ENCODE measurements at places on chromosomes 2 and 18. TPM values are rescaled to one million over a fixed set of nuclear protein-coding genes. Genes with fewer than 3 reads are reported as not detected.

Gene NEMP2
- 5.7 TPM for total RNA-seq

Gene USP14
- total RNA-seq, result 65.6 TPM

Gene UGT1A10
- total RNA-seq, result 0.26 TPM

Gene RFX8
- total RNA-seq, result not detected

Gene LYPD6
- total RNA-seq, result 0.06 TPM

Gene TACR1
- total RNA-seq, result 0.39 TPM

Gene UGT1A8
- total RNA-seq, result not detected

Data from A549 treated with DMSO at 1 μM for 4 hours (cell line).